ENCODE measurements at places on chromosomes 1 and 21.
A peak's percentile ranks its signal among the peaks of the same experiment; 100 is the strongest.

DNA sequence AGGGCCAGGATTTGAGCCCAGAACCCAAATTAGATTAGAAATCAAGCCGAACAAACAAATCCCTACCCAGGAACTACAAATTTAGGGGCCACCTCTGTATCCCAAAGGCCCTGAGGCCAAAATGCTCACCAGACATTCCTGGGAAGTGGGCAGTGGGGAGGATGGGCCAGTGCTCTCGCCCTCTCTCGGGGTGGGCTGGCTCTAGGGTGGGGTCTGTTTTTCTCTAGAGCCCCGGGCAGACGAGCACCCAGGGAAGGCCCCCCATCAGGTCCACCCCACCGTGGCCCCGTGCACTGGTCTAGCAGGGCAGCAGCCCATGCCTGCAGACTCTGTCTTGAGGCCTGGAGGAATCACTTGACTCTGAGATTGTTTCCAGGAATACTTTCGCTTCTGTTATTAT, 252.0 kb downstream of the RRAGC start:
- no peak for DNase-seq

DNA sequence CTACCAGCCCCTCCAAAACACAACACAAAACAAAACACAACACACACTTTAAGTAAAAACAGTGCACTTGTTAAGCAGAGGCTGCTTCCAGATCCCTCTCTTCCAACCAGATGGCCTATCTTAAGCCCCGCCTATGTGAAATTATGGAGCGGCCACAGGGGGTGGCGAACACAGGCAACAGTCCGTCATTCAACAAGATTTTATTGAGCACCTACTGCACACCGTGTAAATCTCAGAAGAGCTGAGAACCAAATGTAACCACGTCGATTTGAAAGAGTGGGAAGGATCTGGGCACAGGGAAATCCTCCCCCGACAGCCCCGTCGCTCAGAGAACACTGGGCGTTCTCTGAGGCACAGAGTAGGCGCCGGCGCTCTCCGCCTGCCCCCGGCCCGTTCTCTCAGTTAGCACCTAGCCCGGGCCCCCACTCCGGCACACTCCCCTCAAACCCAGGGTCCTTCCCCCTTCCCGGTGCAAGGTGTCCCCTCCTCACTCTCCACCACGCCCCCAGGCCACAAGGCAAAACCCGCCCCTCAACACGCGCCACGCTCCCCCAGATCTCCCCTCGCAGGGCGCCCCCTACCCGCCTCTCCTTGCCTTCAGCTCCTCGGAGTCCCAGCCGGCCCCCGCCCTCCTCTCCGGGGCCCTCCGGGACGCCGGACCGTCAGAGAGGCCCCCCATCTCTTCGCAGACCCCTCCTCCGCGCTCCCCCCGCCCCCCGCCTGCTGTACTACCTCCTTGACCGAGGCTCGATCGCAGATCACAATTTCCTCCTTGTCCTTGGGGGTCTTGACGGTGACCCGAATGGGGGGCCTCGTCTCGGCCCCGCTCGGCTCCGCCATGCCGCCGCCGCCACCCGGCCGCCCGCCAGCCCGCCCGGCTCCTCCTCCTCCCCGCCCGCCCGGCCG, 483 bp downstream of the UBQLN4 start:
- DNase-seq = peak; percentile 47

GRCh38 chr1:230208619-230209261, 141.7 kb downstream of the GALNT2 start:
- peak; percentile 35 for DNase-seq

- no peak for DNase-seq
These were observed 1.4 kb downstream of the DVL1 start for GRCh38 chr1:1347663-1348419.

DNA sequence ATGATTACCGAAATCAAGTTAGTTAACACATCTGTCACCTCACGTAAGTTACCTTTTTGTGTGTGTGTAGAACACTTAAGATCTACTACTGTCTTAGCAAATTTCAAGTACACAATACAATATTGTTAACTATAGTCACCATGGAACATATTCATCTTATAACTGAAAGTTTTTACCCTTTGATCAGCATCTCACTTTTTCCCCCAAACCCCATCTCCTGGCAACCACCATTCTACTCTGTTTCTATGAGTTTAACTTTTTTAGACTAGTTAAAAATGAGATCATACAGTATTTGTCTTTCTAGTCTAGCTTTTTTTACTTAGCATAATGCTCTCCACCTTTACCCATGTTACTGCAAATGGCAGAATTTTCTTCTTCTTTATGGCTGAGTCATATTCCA, 124.7 kb downstream of the RABGAP1L start:
- no peak for DNase-seq

DNA sequence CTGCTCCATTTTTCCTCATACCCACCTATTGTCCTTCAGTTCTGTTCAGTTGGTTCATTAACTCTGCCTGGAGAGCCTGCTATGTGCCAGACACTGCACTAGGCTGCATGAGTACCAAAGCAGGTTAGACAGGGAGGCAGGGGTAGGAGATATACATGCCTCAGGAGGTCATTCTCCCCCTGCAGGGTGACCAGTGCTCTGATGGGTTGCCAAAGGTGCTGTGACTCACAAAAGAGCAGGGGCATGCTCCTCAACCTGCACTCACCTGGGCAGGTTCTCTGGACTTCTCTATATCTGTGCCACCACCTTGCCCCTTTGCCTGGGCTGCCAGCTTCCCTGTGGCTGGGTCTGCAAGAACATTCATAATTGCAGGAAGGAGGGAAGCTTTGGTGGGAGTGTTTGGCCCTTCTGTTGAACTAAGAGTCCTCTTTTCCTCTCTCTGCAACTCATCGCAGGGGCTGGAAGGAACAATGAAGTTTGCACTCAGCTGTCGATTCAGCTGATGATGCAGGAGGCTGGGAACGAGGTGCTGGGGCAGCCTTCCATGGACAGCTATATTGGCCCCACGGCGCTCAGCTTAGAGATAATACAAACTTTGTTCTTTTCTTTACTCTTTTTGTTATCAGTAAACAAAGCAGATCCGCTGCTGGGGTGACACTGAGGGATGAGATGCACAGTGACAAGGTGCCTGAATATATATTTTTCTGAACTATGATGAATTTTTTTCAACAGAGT, 356.4 kb upstream of the PLXNA2 start:
- DNase-seq = no peak

DNA sequence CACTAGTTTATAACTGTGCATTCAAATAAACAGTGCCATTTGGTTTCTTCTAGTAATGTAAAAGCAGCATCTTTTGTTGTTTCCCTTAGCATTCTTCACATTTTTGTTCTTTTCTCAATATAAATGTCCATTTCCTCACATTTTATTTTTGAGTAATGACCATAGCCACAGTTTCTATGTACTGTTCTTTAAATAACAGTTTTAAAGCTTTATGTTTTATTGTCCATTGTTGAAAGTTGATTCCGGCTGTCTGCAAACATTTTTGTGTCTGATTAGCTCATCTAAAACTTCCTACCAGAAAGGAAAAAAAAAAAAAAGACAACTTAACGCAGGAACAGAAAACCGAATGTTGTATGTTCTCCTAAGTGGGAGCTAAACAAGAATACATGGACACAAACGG, 139.7 kb downstream of the MAGI3 start:
- DNase-seq = no peak

DNA sequence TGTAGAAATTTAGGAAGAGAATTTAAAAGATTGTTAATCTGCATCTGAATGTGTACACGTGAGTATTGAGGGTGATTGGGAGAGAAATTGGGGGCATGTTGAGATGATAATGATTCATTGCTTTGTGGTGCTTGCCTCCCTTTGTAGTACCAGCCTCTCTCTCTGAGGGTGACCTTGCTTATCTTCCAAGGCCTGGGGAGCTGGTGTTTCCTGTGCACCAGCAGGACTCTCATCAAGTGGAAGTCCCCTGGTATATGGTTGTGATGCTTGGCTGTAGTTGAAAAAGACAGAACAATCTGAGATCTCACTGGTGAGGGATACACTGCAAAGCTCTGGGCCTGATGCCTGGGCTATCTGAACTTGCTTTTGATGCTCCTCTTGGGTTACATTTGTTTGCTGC, 4.0 kb downstream of the TCHHL1 start:
- DNase-seq = no peak

DNA sequence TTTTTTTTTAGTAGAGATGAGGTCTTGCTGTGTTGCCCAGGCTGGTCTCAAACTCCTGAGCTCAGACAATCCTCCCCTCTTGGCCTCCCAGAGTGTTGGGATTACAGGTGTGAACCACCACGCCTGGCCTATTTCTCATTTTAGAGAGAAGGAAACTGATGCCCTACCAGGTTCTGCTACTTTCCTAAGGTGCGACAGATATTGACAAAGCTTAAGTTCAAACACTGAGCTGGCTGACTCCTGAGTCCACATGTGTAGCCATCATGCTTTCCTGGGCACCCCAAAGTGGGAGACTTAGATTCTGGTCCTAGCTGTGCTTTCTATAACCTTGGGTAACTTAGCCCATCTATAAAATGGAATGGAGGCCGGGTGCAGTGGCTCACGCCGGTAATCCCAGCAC, 5.1 kb upstream of the TMEM222 start:
- no peak for DNase-seq

DNA sequence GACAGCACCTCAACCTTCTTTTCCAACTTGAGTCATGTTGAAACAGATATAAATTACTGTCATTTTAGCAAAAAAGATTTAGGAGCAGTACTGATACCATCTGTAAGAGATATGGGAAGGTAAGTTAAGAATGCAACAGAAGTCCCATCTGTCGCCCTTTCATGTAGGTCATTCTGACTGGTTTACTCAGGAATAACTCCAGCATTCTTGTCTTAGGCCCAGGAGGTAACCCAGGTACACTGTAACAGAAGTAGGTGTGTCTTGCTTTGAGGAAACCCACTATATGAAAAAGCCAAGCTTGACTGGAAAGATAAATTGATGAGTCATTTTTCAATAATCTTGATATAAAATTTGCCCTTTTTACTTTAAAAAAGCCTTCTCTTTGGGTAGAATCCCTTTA, 35.4 kb downstream of the PGM1 start:
- no peak for DNase-seq

Measured in stimulated activated CD8-positive, alpha-beta memory T cell treated with anti-CD3 and anti-CD28 coated beads, Interleukin-7, amount 100 ng/mL, for 48 hours (primary cell).